ENCODE measurements at places on chromosomes 3 and 15. TPM values are rescaled to one million over a fixed set of nuclear protein-coding genes. Genes with fewer than 3 reads are reported as not detected.

The GOLGA6D gene
- not detected for total RNA-seq

The BLM gene
- 1.6 TPM for total RNA-seq

The THRB gene
- total RNA-seq: under 0.01 TPM

The FBXO40 gene
- total RNA-seq: under 0.01 TPM

The FEZF2 gene
- total RNA-seq: not detected

The COL6A6 gene
- not detected for total RNA-seq

The UBA7 gene
- 23.3 TPM for total RNA-seq

The IMPG2 gene
- 0.99 TPM for total RNA-seq

The SLC28A1 gene
- not detected for total RNA-seq

The ADAMTSL3 gene
- 12.5 TPM for total RNA-seq

The ACTC1 gene
- not detected for total RNA-seq

The SLC28A2 gene
- total RNA-seq: not detected

The CIDEC gene
- total RNA-seq: not detected

The GOLGA6L7 gene
- total RNA-seq: not detected

The TMEM45A gene
- 10.7 TPM for total RNA-seq

The SKOR1 gene
- total RNA-seq: under 0.01 TPM

The SNX33 gene
- 13.3 TPM for total RNA-seq

The KCNMB2 gene
- not detected for total RNA-seq

The LHFPL4 gene
- total RNA-seq: under 0.01 TPM

The TPRG1 gene
- total RNA-seq: under 0.01 TPM

The NRROS gene
- 5.7 TPM for total RNA-seq

The CADPS gene
- total RNA-seq: not detected

The CKMT1B gene
- total RNA-seq: not detected

The GUCA1C gene
- not detected for total RNA-seq

The LYZL4 gene
- total RNA-seq: not detected

The CHCHD4 gene
- total RNA-seq: 13.1 TPM

The PCNP gene
- total RNA-seq: 55.4 TPM

The PRR23C gene
- not detected for total RNA-seq

The RTP4 gene
- 2.8 TPM for total RNA-seq

The BOC gene
- not detected for total RNA-seq

The AADACL2 gene
- not detected for total RNA-seq

The MORC1 gene
- total RNA-seq: not detected

The SMCO1 gene
- total RNA-seq: not detected

The RAB6B gene
- total RNA-seq: 0.65 TPM

The HDDC3 gene
- total RNA-seq: 9.2 TPM

The FBXW12 gene
- not detected for total RNA-seq

The GJD2 gene
- not detected for total RNA-seq

The AHSG gene
- not detected for total RNA-seq

The TEX9 gene
- total RNA-seq: under 0.01 TPM

The GNAT1 gene
- not detected for total RNA-seq

The INAFM2 gene
- 11.3 TPM for total RNA-seq

The ANKUB1 gene
- total RNA-seq: not detected

The ATP10A gene
- total RNA-seq: not detected

The MRPL3 gene
- total RNA-seq: 50.6 TPM

The SLC2A2 gene
- not detected for total RNA-seq

The CPNE4 gene
- total RNA-seq: not detected

The CLRN1 gene
- not detected for total RNA-seq

The TM4SF4 gene
- 0.22 TPM for total RNA-seq

The EXD1 gene
- total RNA-seq: not detected

The GMNC gene
- 0.22 TPM for total RNA-seq

The CCR8 gene
- total RNA-seq: not detected

The IDH3A gene
- total RNA-seq: 20.8 TPM

The FANCI gene
- total RNA-seq: 9.7 TPM

The GABRR3 gene
- total RNA-seq: not detected

The EIF2A gene
- total RNA-seq: 221 TPM

Measured in lung microvascular endothelial cell (primary cell).